ENCODE measurements at places on chromosomes 11 and 22.
A peak's percentile ranks its signal among the peaks of the same experiment; 100 is the strongest.

DNA sequence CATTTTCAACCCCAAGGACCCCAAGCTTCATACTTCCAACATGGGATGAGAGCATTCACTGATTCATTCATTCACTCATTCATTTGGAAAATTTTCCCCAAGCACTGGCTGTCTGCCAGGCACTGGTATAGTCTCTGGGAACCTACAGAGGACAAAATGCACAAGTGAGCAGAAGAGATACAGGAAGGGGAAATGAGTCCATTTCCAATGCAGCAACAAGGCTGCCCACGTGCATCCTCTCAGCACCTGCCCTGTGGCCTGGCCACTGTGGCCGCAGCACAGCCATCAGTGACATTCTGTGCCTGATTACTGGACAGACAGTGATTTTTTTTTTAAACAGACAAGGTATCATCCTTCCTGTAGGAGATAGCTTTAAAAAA, 96.0 kb upstream of the PITPNB start:
- no peak for DNase-seq

DNA sequence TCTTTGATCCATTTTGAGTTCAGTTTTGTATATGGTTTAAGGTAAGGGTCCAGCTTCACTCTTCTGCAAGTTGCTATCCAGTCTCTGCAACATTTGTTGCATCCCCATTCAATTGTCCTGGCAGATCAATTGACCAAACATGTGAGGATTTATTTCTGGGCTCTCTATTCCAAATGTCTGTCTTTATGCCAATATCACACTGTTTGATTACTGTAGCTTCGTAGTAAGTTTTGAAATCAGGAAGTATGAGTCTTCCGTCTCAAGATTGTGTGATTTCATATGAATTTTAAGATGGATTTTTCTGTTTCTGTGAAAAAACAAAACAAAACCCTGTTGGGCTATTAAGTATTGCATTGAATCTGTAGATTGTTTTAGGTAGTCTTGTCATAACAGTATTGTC, 17.0 kb downstream of the APLP2 start:
- no peak for DNase-seq

DNA sequence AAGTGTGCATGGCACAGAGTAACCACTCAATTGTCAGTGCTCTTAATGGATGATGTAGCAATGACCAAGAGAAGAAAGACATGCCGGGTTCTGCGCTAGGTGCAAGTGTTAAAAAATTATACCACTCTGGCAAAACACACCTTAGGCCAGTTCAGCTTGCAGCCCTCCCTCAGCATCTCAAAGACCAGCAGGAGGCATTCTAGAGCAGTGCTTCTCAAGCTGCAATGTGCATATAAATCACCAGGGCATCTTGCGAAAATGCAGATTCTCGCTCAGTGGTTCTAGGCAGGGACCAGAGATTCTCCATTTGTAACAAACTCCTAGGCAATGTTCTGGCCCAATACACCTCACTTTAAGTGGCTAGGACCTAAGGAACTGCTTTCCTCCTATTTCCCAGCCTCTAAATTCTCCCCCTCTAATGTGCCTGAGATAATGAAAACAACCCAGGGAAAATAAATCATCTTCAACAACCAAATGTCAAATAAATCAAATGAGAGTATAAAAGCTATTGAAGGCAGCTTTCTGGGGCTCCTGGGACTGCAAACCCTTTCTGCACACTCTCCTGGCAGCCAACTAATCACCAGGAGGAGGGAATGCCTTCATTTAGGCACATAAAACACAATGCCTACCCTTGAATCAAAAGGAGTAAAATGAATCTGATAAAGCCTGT, 337.2 kb upstream of the API5 start:
- no peak for DNase-seq

DNA sequence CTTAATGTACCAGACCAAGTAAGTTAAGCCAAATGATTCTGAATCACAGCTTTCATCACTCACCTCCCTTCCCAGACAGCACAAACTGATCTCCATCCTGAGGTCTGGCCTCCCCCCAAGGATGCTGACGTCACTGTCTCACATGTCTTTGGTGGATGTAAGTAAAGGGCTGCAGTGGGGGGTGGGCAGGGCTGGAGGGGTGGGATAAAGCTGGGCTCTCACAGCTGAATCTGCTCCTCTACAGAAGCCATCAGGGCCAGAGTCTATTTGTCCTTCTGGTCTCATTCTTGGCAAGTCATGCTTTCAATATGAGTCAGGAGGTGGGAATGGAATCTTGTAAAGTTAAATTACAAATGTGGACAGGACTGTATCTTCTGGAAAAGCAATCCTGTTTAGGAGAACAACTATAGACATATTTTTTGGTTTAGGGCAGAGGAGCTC, 32.7 kb downstream of the P4HA3 start:
- DNase-seq: no peak

DNA sequence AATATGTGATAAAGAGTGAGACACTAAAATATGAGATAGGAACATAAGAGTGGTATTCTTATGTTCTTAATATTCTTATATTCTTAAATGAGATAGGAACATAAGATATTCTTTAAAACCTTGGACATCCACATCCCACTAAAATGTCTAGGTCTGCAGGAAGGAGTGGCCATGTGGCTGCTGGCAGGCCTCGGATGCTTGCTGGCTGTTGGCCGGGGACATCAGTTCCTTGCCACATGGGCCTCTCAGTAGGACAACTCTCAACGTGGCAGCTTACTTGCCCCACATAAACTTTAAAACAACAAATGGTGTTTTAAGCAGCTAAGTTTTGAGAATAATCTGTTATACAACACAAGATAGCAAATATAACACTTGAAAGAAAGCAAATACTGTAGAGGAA, 240.1 kb downstream of the CASP12 start:
- no peak for DNase-seq

DNA sequence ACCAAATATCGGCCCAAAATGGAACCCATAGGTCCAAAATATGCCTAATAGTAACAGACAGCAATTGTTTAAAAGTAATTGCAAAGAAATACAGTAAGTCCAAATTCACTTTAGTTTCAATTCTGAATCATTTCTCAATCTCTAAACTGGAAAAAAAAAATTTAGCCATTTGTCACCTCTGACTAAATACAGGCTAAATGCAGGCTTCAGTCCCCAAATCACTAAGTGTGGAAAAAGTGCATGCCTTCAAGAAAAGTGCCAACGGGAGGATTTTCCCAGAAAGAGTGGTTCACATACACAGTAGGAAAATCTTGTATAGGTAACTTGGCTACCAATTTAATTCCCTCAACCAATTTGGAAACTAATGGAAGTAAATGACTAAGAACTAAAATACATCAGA, 35.7 kb downstream of the SIK3 start:
- DNase-seq: no peak

GRCh38 chr11:127816962-127817361, 770.4 kb downstream of the ETS1 start:
- no peak for DNase-seq

DNA sequence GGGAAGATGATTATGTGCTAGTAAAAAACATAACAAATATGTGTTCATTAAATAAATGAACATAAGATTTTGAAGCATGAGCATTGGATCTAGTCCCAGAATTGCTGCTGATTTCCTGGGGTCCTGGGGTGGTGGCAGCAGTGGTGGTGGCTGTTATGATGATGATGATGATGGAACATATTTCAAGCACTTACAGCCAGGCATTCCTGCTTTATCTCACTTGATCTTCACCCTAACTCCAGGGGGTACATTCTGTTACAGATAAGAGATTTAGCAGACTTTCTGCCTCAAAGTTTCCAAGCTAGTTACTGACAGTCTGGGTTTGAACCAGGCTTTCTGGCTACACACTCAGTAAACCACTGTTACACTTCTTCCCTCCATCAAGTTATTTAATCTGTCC, 5.2 kb downstream of the TRAPPC4 start:
- DNase-seq: no peak

DNA sequence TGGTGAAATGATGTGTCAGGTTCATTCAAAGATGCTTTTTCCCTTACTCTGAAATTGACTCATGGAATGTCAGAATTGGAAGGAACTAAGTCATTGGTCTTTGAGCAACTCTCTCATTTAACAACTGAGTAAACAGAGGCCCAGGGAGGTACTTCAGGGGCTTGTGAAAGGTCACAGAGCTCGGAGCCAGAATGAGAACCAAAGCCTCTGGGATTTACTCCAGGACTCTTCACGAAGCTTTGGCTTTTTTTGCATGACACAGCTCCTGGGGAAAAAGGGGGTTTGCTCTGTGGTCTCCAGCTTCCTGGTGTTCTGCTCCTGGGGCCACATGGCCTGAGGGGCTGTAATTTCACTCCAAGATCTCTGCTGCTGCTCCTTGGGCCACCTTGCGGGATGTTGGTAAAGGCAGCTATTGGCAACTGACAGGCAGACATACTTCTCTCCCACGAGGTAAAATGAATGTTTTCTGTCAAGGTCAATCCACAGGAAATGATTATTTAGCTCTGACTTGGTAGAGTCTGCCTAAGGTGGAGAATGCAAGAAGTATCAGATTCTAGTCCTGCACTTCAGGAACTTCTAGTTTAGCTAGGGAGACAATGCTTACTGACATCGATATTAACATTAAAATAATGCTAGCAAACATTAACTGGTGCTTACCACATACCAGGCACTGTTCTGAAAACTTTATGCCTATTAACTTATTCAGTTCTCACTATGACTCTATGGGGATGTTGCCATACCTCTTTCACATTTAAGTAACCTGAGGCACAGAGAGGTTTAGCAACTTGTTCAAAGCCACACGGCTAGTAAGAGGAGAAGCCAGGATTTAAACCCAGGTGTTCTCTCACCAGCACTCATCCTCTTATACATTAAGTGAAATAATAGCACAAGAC, 16.1 kb downstream of the PKNOX2 start:
- DNase-seq: no peak

- no peak for DNase-seq
Measured at GRCh38 chr11:77172666-77172982, 44.6 kb downstream of the MYO7A start.

- DNase-seq: no peak
Measured at GRCh38 chr11:32581556-32581955, 2.1 kb upstream of the EIF3M start.

GRCh38 chr11:105071089-105071732, 26.1 kb upstream of the CARD16 start:
- no peak for DNase-seq

DNA sequence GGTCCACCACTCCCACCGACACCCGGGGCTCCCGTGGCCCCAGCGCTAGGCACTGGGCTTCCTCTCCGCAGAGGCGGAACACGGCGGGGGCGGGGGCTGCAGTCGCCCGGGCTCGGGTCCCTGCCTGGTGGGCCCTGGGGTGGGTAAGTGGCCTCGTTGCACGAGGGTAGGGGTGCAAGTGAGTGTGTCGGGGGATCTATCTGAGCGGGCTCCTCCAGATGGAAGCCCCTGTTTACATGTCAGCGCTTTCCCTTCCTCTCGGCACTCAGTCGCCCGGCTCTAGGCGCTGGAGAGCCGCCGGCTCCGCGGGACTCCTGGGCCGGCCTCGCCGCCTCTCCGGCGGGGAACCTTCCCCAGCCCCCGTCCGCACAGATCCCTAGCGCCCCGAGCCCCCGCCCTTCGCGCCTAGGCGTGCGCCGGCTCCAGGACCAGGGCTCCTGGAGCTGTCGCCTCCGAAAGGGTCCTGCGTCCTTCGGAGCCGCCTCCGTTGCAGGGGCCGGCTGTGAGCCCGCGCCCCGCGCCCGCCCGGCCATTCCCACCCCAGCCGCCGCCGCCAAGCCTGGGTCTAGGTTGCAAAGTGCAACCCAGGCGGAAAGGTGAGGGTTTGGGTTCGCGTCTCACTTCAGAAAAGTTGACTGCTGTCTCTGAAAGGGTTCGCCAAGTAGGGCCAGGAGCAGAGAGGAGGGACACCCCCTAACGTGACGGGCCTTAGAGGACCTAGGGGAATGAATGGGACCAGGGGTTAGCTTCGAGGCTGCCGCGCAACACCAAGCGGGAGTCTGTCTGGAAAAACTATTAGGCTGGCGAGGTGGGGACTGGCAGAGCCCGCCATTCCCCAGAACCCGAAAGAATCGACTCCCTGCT, 978 bp downstream of the FLI1 start:
- DNase-seq: no peak

- no peak for DNase-seq
Measured at GRCh38 chr11:122720107-122720881, 64.8 kb downstream of the UBASH3B start.

DNA sequence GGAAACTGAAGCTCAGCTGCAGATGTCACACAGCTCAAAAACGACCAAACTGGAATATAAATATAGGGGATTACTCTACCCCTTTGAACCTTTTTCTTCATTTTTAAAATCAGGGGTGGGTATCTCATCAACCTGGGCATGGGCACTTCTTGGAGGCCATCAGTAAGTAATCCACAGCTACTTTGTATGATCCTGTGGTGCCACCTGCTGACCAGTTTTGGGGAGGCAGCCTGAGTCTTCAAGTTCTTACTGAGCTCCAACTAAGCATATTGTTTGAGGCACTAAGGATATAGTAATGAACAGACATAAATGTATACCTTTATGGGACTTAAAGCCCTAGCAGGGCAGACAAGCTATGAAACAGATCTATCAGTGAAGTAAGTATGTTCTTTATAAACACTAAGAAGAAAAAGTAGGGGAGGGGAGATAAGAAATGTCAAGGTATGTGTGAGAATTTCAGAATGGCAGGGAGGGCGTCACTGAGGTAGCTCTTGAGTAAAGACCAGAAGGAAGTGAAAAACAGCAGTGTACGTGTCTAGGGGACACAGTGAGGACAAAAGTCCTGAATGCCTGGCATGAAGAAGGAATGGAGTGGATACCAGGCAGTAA, 18.4 kb downstream of the TUB start:
- peak; percentile 50 for DNase-seq

- no peak for DNase-seq
Measured at GRCh38 chr22:25966448-25966913, 202.8 kb upstream of the SEZ6L start.

DNA sequence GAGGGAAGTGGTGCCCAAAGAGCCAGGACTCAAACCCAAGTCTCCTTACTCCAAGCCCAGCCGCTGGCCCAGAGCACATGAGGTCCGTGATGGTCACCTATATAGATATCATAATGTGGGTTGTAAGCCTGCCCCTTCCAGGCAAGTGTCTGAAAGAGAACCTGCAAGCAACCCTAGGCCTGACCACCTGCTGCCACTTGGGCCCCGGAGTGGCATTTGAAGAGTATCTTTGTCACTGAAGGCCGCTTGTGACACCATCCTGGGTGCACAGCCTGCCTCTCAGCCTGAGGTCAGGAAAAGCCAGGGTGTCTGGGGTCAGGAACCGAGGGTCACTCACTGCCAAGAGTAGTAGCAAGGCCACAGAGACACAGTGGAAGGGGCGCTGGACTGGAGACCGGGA, 32.4 kb downstream of the OTOG start:
- DNase-seq: no peak

- no peak for DNase-seq
Measured at GRCh38 chr11:117417342-117417741, 89.7 kb downstream of the CEP164 start.

All from stimulated activated CD8-positive, alpha-beta memory T cell treated with anti-CD3 and anti-CD28 coated beads, Interleukin-15, amount 100 ng/mL, for 24 hours (primary cell).